CD4-positive, alpha-beta T cell treated with Interleukin-17A for 1 hour (primary cell): ENCODE measurements at places on chromosomes 16 and 17.

GRCh38 chr17:31400481-31400950, 9.0 kb downstream of the RAB11FIP4 start:
- DNase-seq = no peak

GRCh38 chr17:42380935-42381334, 7.3 kb downstream of the STAT3 start:
- no peak for DNase-seq

- peak; percentile 55 for DNase-seq
Observed at GRCh38 chr16:19583665-19584300, 28.3 kb downstream of the VPS35L start.

GRCh38 chr16:53714205-53715022, 10.5 kb downstream of the FTO start:
- DNase-seq = no peak

- no peak for DNase-seq
Observed at GRCh38 chr16:57510016-57510871, 24.0 kb upstream of the DOK4 start.

DNA sequence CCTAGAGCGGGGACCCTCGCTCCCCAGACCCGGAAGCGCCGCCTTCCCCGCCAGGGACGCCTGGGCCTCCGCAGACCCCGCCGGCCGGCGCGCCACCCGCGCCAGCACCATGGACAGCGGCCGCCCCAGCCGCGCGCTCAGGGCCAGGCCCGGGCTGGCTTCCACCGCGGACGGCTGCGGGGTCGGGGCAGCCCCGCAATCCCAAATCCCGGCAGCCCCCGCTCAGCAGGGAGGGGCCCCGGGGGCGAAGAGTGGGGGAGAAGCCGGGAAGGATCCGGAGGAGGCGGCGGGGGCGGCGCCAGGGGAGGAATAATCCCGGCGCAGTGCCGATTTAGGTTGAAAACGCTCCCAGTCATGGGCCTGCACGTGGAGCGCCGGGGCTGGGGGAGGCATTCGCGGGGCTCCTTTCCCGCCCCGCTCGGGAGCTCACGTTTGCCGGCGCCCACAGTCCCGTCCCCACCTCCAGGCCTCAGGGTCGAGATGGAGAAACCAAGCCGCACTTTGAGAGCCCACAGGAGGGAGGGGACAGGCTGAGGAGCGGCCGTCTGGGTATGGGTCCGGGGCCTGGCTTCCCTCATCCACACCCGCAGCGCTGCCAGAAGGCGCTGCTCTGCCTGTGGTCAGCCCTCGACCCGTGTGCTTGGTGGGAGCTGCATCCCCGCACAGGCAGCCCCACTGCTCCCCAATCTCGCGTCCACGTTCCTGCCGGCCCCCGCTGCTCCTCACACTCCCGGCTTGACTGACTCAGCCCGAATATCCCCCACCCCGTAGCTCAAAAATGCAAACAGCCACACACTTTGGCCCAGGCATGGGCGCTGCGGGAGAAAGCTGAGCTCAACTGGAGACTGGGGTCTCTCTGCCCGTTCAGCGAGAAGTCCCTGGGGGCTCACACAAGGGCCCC, 4.7 kb downstream of the FBXL16 start:
- DNase-seq = peak; percentile 54

GRCh38 chr17:50466371-50467113, 2.1 kb downstream of the CHAD start:
- DNase-seq = no peak

- DNase-seq = no peak
Observed at GRCh38 chr16:46759309-46759708, 11.2 kb upstream of the MYLK3 start.

GRCh38 chr17:21313320-21313719, 28.8 kb downstream of the MAP2K3 start:
- DNase-seq = no peak

GRCh38 chr17:33342025-33342424, 48.9 kb upstream of the ASIC2 start:
- no peak for DNase-seq

DNA sequence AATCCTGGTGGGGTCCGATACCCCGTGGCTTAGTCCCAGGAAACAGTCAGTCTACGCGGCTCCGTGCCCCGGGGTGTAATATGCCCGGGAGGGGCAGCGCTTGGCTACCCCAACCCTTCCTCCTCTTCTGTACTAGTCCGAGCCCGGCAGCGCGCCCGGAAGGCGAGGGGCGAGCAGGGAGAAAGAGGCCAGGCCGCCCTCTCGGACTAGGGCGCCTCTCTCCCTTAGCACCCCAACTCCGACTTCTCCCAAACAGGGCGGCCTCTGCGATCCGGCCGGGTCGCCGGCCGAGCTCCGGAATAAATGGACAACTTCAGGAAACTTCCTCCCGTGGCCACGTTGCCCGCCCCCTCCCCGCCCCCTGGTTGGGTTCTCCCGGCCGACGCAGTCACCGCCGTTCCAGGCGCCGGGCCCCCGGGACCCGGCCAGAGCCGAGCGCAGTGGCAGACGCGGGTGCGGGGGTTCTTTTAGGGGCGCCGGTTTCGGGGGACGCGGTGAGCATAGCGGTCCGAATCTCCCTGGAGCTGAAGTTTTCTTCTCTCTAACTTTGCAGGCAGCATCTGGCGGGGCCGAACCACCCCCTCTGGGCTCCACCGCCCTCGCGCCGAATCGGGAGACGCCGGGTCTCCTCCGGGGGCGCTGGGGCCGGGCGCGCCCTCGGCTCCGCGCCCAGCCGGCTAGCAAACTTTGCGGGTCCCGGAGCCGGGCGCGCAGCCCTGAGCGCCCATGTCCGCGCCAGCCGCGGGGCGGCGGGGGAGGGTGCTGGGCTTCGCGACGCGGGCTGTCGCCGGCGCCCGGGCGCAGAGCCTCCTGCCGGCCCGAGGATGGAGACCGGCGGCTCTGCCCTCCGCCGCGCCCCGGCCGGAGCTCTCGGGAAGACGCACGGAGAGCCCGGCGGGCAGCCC, at the start of gene SDK2:
TSS of gene SDK2 (minus strand) at position 301 of the 905 bp plus-strand sequence. CDS start 357 bp downstream, outside the sequence.
- no peak for DNase-seq

GRCh38 chr17:45225051-45225700, 3.5 kb downstream of the FMNL1 start:
- peak; percentile 66 for DNase-seq

- no peak for DNase-seq
Observed at GRCh38 chr16:29304251-29304650, 102.3 kb downstream of the NPIPB11 start.

- DNase-seq = peak; percentile 83
Observed at GRCh38 chr16:4624827-4625559, 367 bp downstream of the MGRN1 start.

- DNase-seq = no peak
Observed at GRCh38 chr17:29196769-29197515, 16.7 kb upstream of the MYO18A start.

GRCh38 chr16:72970656-72971055, 77.3 kb downstream of the ZFHX3 start:
- no peak for DNase-seq

- no peak for DNase-seq
Observed at GRCh38 chr16:31202414-31203375, at the start of gene PYCARD. TSS of gene PYCARD (minus strand) at chr16:31202760. CDS start at chr16:31202690, 70 bp downstream.

GRCh38 chr17:14301279-14302090, 604 bp downstream of the HS3ST3B1 start:
- DNase-seq = peak; percentile 24

- DNase-seq = no peak
Observed at GRCh38 chr17:32970281-32970680, 21.4 kb upstream of the SPACA3 start.

GRCh38 chr17:47325176-47325575, 1.4 kb downstream of the EFCAB13 start:
- DNase-seq = no peak

DNA sequence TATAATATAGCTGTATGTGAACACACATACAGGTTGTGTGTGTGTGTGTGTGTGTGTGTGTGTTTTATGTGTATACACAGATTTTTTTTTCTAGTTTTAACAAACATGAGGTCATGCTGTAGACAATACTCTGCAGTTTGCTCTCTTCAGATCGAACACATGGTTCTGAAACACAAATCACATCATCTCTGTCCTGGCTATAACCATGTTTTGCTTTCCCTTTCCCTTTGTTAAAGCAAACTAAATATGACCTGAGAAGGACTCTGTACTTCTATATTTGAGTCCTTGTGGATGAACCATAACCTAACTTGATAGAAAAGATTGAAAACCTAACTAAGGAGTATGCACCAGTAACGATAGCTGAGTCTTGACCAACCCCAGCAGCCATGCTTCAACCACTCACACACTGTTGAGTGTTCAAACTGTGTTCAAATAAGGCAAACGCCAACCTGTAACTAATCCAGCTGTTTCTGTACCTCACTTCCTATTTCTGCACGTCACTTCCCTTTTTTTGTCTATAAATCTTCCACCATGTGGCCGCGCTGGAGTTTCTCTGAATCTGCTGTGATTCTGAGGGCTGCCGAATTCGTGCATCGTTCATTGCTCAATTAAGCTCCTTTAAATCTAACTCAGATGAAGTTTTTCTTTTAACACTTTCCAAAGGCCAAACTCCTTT, 303.8 kb downstream of the HS3ST3B1 start:
- DNase-seq = peak; percentile 15

GRCh38 chr16:47732122-47732521, 271.0 kb downstream of the PHKB start:
- DNase-seq = no peak

- no peak for DNase-seq
Observed at GRCh38 chr17:869086-869485, 86.9 kb downstream of the MRM3 start.

GRCh38 chr16:51523400-51523799, 372.3 kb upstream of the SALL1 start:
- no peak for DNase-seq

GRCh38 chr16:53755026-53755910, 51.3 kb downstream of the FTO start:
- DNase-seq = no peak

DNA sequence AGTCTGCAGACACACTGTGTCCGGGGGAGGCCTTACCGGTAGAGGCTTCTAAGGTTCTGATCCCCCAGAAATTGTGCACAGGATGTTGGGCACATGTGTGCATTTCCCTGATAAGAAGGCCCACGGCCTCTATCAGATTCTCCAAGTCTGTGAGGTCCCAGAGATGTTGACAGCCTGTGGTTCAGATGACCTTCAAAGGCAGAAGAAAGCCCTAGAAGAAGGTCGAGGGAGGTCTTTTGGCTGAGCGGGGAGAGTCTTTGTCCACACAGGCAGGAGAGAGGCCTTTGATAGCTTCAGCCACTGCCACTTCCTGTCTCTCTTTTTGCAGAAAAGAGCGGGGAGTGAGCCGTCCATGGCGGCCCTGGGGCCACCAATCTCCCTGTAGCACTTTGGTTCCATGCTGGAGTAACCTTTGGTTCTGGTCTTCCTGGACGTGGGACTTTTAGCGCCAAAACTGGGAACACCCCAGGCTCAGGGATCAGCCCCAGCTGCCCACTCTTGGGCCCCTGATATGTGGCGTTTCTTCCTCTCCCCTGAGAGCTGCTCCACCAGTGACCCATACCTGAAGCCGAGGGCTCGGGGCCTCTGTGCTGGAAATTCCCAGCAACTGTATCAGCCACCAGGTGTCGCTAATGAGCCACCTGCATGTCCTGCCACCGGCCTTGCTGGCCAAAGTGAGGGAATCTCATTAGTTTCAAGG, 28.1 kb upstream of the LGALS9 start:
- peak; percentile 74 for DNase-seq

GRCh38 chr17:77753691-77754245, 204.7 kb upstream of the TNRC6C start:
- DNase-seq = no peak

DNA sequence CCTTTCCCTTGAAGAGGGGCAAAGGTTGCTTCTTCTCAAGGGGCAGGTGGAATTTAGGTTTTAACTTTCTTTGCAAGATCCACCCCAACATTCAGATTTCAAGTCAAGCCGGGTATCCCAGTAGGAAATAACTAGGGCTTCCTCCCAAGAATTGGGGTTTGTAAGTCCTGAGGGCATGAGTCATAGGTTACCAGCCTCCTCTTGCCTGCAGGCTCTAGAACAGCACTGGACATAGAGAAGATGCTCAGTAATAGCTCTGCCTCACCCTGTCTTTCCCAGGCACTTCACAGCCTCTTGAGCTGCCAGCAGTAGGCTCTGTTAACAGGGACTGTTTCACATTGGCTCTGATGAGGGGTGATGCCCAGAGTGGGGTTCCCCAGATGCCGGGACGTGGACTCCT, 35.8 kb upstream of the ZFP90 start:
- no peak for DNase-seq
